RWPE1 (cell line): ENCODE measurements at places on chromosomes 2 and 18.

DNA sequence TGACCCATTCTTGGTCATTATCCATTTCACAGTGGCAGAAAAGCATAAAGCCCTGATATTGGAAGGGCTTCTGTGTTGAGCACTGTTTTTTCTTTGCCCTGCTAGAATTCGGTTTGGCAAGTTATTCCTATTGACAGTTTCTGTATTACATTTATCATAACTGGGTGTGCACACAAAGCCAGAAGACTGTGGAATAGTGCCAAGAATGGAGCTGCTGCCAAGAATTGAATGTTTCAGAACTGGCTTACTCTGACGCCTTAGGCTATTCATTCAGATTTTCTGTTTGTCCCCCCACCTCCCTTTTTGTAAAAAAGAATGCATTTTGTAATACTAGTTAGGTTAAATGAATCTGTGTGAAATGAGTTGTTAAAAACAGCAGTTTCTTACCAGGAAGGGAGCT lies 12.7 kb downstream of the KDM3A start:
- peak; percentile 50 for DNase-seq

DNA sequence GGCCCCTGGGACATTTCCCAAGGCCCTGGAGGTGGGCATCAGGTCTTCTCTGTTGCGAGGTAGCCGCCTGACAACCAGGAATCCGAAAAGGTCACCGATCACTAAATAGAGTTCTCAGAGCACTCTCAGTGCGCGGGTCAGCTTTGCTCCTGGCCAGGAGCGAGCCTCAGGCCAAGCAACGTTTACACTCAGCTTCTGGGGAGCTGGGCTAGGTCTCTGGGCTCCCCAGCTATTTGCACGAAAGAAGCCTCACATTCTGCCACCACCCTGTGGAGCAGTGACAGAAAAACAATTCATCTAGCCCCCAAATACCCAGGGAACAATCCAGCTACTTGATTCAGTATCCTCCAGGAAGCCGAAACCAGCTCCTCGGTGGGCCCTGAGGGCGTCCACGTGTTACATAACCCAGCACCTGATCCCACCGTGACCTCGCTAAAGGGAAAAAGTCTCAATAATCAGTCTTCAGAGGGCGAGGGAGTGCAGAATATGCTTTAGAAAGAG lies 3.3 kb downstream of the SH3BP4 start:
- no peak for DNase-seq

DNA sequence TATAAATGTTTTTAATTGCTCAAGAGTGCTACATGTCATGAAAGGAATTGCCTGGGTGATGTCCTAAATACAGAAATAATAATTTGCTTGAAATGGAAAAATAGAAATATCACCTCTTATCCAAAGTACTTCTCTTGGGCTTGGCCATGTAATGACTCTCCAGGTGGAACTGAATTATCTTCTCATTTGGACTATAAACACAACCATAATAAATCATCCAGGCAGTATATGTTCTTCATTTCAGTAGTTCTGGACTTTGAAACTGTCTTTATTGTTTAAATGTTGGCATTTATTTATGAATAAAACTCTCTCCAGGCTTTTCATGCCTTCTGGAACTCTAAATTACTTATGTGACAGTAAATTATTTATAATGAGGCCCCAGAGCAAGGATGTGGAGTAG lies 40.5 kb downstream of the OXER1 start:
- DNase-seq = no peak

- DNase-seq = no peak
Measured at GRCh38 chr2:146952696-146953095, 892.1 kb upstream of the ACVR2A start.

GRCh38 chr18:382423-382984 lies 114.7 kb upstream of the THOC1 start:
- DNase-seq = no peak

- DNase-seq = no peak
Measured at GRCh38 chr18:33330711-33331110, 109.8 kb downstream of the CCDC178 start.

DNA sequence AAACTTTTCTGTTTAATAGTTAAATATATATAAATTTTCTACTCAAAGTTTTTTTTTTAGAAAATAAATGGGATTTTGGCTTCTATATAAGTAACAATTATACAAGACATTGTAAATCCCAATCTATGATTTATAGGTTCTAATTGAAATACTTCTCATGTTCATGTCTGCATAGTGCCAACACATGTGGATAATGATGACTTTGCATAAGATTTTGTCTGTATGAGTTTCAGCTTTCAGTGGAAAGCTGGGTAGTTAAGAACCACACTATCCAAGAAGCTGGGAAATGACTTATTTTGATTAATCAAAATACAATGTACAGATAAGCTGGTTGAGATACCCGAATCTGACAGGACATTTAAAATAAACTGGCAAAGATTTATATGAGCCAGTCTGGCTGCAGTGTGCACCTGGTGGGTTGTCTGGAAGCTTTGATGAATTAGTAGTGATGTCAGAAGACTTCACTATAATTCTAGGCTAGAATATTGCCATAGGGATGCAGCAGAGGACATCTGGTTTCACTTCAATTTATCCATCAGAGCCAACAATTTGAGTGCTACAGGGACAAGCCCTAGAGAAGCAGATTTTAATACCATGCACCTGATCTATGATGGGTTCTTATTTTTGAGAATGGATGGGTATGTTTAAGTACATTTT lies 45.4 kb downstream of the EML6 start:
- no peak for DNase-seq

GRCh38 chr18:35693829-35694228 lies 112.3 kb downstream of the GALNT1 start:
- no peak for DNase-seq

- no peak for DNase-seq
Measured at GRCh38 chr2:47810850-47811249, 27.9 kb downstream of the MSH6 start.

- DNase-seq = no peak
Measured at GRCh38 chr2:61943251-61943650, 37.8 kb downstream of the COMMD1 start.

- no peak for DNase-seq
Measured at GRCh38 chr18:54672846-54673475, 81.9 kb downstream of the DYNAP start.

- DNase-seq = peak; percentile 36
Measured at GRCh38 chr2:144835634-144836350, 315.9 kb upstream of the ZEB2 start.

- DNase-seq = no peak
Measured at GRCh38 chr2:27270670-27271069, 4.6 kb upstream of the DNAJC5G start.

- DNase-seq = no peak
Measured at GRCh38 chr2:38526195-38526594, 76.5 kb downstream of the HNRNPLL start.

- DNase-seq = no peak
Measured at GRCh38 chr18:12837747-12838146, 46.3 kb downstream of the PTPN2 start.

DNA sequence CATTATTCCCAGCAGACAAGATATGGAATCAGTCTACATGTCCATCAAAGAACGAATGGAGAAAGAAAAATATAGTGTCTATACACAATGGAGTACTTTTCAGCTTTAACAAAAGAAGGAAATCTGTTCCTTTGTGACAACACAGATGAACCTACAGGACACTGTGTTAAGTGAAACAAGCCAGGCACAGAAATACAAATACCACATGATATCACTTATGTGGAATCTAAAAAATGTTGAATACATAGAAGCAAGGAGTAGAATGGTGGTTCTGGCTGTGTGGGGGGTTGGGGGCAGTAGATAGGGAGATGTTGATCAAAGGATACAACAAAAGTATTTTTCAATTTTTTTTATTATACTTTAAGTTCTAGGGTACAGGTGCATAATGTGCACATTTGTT lies 347.7 kb upstream of the MAP2 start:
- no peak for DNase-seq

DNA sequence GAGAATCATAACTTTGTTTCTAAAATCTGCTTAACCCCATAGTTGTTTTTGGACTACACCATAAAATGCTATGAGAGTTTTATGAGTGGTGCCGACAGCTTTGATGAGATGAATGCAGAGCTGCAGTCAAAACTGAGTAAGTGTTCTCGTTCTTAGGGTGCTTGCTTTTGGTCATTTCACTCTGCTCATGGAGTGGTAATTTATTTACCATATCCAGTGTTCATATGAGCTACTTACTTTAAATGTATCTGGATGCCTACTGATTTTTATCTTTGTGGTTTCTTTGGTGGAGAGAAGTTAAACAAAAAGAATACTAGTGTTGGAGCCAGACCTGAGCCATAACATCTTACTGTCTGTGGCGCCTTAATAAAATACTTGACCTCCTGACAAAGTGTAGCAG lies 16.4 kb downstream of the NDC80 start:
- no peak for DNase-seq

- DNase-seq = no peak
Measured at GRCh38 chr2:37350034-37350433, 5.6 kb downstream of the QPCT start.

- DNase-seq = no peak
Measured at GRCh38 chr2:102999958-103000357, 238.1 kb downstream of the TMEM182 start.

- DNase-seq = peak; percentile 8
Measured at GRCh38 chr18:46622999-46623398, 34.0 kb downstream of the LOXHD1 start.

GRCh38 chr2:71806432-71806831 lies 341.2 kb downstream of the CYP26B1 start:
- no peak for DNase-seq

GRCh38 chr2:12870692-12871091 lies 154.0 kb downstream of the TRIB2 start:
- DNase-seq = no peak

DNA sequence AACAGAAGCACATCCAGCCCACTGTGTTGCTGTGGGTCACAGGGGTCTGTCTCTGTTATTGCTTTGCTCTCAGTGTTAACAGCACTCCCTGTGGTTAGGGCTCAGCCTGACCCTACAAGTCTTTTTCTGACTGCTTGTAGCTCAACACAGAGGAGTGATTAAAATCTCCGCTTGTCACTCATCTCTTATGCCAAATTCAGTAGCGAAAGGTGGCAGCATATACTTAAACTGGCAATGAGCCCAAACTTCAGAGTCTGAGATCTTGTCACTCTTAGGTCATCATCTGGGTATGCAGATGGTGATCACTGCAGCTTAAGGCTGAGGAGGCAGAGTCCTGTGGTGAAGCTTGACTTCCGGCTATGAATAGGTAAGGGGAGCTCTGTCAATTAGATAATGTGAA lies 63.3 kb upstream of the CSRNP3 start:
- DNase-seq = no peak

- no peak for DNase-seq
Measured at GRCh38 chr2:203936535-203936934, at the start of gene ICOS. TSS of gene ICOS (plus strand) at chr2:203936763. CDS start at chr2:203936815, 52 bp downstream.

GRCh38 chr2:20490300-20491181 lies 43.7 kb downstream of the RHOB start:
- DNase-seq = no peak

DNA sequence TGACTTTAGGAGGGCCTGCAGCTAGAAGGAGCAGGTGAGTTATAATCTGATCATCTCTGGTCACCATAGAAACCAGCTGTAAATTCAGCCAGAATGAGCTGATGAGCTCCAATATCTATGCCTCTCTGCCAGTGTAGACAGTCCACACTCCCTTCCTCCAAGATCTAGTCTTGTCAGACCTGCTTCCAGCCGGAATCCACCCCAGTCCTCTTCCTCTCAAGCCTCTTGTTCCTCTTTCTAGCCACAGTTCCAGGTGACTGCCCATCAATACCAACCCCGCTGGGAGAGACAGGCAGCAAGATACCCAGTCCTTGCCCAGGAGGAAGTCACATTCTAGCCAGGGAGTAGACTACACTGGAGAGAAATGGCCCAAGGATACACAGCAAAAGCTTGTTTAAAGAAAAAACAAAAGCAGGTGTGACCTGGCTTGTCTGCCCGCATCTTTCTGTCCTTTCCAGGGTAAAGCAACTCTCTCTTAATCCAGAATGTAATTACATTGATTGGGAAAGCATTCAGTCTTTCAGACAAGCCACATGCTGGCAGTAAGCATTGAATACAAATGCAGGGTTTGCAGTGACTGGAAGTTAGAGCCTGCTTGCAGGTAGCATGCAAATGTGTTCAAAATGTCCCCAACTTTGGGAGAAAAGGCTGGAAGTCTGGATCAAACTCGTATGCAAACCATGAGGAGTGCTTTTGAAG lies 9.0 kb upstream of the SLC35F6 start:
- no peak for DNase-seq

- DNase-seq = no peak
Measured at GRCh38 chr18:50906843-50907242, 27.9 kb downstream of the ME2 start.

DNA sequence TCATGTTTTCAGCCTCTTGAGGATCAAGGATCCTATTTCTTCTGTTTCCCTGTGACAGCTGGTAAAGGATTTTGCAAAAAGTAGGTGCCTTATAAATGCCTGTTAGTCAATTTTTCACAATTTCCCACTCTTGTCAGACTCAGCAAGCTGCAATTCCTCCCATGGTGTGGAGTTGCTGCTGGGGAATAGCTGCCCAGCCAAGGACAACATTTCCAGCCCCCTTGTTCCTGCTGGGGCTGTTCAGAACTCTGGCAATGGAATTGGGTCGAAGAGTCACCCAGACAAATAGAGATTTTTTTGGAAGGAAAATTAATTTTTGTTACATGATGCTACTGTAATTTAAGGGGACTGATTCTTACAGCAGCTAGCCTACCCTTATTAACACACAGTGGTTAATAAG lies 43.7 kb downstream of the FSHR start:
- DNase-seq = no peak

GRCh38 chr2:165067643-165068486 lies 112.5 kb upstream of the SLC38A11 start:
- peak; percentile 9 for DNase-seq

- DNase-seq = no peak
Measured at GRCh38 chr18:32698153-32698552, 74.7 kb downstream of the KLHL14 start.

DNA sequence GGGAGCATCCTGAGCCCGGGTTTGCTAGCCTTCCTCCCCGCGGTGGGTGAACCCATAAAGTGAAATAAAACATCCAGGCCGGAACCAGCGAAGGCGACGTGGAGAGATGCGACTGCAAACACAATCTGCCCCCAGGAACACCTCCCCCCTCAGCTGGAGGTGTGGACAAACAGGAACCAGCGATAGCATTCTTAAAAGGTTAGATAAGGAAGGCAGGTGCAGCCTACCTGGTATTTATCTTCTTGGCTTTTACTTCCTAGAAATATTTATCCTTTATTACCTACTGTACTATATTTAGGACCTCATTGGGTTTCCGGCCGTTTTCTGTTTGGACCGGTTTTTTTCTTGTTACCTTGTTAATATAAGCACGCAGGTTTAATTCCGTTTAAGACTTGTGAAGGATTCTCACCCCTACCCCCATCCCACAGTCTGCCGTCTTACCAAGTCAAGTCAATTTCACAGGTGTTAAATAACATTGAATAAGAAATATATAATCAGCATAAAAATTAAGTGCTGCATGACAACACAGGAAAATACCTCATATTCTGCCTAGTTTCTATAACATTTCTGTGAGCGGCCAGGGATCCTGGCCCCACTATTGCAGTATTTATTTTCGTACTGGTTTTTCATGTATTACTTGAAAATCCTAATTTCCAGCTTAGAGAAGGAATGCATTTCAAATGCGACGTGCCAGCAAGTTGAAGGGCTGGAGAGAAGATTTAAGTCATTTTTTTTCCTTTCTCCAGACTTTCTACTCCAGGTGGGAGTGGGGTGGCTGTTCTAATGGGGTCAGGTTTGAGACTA lies 224.0 kb upstream of the ID2 start:
- DNase-seq = no peak
